Tongue (tissue), 3 donors: ENCODE measurements at places on chromosomes 5 and 9.

DNA sequence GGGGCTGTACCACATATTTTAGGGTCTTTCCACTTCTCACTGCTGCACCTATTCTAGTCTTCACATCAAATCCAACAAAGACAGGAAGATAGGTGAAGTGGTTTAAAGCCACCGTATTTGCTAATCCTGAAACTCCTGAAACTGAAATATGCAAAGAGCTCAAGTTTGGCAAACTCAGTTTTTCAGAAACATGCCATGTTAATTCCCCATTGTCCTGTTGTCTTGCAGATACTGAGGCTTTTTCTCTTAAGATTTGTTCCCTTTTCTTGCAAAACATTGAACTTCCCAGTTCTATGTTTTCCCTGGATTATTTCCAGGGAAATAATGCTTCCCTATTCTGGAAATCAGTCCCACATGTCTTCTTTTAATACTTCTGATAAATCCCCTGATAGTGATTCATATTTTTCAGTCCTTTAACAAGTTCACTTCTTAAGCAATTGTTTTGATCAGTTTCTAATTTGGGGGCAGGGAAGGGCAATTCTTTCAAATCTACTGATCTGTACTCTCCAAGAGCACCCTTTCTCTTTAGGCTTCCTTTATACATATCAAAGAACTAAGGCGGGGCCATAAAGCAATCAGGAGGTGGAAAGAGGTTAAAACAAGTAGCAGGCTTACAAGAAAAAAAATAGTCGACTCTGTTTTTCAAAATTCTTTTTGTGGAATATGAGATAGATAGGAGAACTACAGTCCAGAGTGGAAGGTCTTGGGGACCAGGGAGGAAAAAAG is 648.5 kb downstream of the BNC2 start:
- DNase-seq, result no peak

DNA sequence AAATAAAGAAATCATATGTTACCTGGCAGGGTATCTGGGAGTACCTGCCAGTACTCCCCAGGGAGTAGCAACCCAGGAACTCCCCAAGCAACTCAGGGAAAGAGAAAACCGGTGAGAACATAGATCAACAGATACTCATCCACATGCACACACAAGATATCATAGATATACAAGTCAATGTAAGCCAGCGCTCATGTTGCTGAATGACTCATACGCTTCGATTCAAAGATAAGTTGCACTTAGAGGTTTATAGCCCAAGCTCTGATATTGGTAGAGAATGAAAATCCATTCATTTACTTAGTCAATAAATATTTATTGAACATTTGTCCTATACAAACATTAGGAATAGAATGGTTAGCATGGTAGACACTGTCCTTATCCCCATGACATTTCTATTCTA is 219.1 kb upstream of the TRPC7 start:
- DNase-seq, result no peak

GRCh38 chr5:10489810-10490426 is 48.2 kb downstream of the ROPN1L start:
- no peak for DNase-seq

DNA sequence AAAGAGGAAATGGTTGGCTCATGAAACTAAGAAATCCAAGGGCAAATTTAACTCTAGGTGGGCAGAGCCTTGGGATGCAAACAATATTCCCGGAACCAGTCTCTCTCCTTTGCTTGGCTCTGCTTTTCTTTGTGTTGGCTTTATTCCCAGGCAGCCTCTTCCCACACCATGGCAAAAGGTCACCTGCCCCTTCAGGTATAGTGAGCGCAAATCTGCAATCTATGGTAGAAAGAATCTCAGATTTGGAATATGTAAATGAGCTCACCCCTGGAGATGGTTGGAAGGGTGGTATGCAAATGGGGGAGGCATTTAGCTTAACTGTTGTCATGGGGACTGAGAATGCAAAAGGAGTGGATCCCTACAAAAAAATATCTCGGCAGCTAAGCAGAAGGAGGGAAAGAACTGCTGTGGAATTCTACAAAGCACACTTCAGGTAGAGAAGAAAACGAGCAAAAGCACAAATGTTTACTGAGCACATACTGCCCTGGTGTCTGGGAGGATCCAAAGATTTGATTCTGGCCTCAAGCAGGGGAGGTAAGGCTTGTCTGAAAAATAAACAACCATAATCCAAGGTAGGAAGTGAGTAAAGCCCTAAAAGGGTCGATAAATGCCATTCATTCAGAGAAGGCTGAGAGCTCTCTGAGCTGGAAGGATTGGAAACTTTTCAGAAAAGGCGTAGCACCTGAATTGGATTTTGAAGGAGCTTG is 139.7 kb downstream of the TLE1 start:
- peak; percentile 45 for DNase-seq

- no peak for DNase-seq
Observed at GRCh38 chr9:99112750-99113413, 8.0 kb downstream of the TGFBR1 start.

- DNase-seq, result no peak
Observed at GRCh38 chr5:10393491-10393890, 40.0 kb downstream of the MARCHF6 start.
